GM13976 (cell line): ENCODE measurements at places on chromosomes 6 and 20.

- DNase-seq: no peak
Observed at GRCh38 chr6:14390805-14391204, 273.2 kb downstream of the CD83 start.

- peak; percentile 96 for DNase-seq
Observed at GRCh38 chr6:33579828-33580714, at the start of gene BAK1. Gene BAK1 (minus strand): TSS chr6:33580276. CDS start chr6:33577604, 2,672 bp downstream.

GRCh38 chr6:157848693-157849092, 25.6 kb downstream of the SNX9 start:
- DNase-seq: no peak

DNA sequence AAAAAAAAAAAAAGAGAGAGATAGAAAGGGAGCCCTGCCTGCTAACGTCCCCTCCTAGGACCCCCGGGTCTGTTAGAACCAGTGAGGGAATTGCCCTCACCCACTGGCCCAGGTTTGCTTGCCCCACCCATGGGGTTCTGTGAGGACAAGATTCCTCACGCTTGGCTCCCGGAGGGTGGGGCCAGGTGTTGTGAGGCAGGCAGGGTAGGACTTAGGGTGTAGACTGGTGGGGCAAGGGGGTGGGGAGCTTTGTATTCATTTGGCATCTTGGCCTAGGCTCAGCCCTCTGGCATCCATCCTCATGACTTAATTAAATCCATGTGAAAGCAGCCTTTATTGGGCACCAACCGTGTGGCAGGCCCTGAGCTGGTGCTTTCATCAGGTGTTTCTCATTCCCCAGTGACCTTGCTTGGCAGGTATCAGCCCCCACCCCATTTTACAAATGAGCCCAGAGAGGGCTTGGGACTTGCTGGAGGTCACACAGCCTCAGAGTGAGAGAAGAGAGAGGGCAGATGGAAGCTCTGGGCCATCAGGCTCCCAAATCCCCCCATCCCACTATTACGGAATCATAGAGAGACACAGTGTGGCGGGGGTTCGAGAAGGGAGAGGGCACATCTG, 19.0 kb downstream of the RAB44 start:
- DNase-seq: no peak

- no peak for DNase-seq
Observed at GRCh38 chr20:57361517-57361916, 10.5 kb downstream of the RAE1 start.
